Cerebellar cortex (tissue), 1 donor: ENCODE measurements at places on chromosomes 3 and 15.

GRCh38 chr15:70475921-70476320 lies 287.4 kb downstream of the UACA start:
- no peak for DNase-seq

DNA sequence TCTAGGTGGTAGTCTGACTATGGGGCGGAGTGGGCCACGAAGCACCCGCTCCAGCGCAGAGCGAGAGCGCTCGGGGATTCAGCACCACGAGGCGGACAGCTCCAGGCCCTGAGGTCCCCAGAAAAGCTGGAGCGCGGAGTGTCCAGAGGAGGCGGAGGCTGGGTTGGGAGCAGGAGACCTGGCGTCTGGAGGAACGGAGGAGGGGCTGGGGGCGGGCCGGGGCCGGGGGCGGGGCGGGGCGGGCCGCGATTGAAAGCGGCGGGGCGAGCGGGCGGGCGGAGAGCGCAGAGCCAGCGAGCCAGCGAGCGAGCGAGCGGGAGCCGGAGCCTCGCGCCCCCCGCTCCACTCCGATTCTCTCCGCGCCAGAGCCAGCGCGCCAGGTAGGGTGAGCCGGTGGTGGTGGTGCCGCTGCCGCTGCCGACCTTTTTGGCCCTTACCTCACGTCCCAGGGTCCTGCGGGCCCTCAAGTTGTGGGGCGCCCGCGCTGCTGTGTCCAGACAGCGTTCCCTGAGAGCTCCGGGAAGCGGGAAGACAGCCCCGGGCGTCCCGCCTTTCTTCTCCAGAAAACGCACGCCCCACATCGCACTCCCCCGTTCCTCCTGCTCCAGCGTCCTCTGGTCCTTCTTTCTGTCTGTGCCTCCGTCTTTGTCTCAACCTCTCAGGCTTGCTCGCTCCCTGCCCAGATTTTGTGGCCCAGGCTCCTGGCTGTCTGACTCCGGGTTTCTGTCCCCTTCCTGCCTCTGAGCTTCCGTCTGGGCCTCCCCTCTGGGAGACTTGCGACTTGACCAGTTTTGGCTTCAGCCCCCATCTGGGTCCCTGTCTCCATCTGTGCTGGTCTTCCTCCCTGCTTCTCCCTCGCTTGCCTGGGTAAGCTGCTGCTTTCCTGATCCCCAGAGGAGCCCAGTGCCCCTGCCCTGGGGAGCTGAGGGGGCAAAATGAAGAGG lies at the start of gene GRM2:
Gene GRM2 (plus strand): TSS at position 281 of the 944 bp plus-strand sequence. CDS start 1,916 bp downstream, outside the sequence.
- peak; percentile 48 for DNase-seq

DNA sequence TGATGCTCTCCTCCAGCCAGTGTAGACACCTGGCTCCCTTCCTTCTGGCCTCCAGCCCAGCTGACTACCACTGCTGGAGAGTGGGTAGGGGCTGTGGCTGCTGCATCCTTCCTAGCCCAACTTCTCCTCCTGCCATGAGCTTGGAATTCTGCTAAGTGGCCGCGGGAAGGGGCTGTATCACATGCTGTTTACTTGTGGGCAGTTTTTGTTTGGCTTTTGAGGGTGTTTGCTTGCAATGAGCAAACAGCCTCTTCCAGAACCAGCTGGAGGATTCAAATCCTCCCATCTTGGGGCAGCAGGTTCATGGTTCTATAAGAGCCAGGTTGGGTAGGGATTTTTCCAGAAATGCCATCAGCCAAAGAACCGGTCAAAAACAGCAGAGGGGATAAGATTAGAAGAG lies 9.0 kb downstream of the GASK1A start:
- no peak for DNase-seq

GRCh38 chr3:174710612-174711011 lies 148.5 kb upstream of the NAALADL2 start:
- DNase-seq: no peak

GRCh38 chr3:171458071-171458863 lies 1.9 kb downstream of the TNIK start:
- DNase-seq: peak; percentile 57

DNA sequence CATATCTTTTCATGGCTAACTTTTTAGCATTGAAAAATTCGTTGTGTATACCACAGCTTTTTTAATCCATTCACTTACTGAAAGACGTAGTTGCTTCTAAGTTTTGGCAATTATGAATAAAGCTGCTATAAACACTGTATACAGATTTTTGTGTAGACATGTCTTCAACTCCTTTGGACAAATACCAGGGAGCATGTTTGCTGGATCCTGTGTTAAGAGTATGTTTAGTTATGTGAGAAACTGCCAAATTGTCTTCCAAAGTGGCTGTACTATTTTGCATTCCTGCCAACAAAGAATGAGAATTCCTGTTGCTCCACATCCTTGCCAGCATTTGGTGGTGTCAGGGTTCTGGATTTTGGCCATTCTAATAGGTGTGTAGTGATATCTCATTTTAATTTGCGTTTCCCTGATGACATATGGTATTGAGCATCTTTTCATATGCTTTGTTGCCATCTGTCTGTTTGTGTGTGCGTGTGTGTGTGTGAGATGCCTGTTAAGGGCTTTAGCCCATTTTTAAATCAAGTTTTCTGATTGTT lies 87.5 kb downstream of the TNFAIP8L3 start:
- no peak for DNase-seq

GRCh38 chr3:21645121-21645897 lies 105.7 kb downstream of the ZNF385D start:
- no peak for DNase-seq

GRCh38 chr15:80507131-80507530 lies 102.9 kb downstream of the ARNT2 start:
- DNase-seq: no peak

- no peak for DNase-seq
These were observed 91.0 kb downstream of the XRN1 start for GRCh38 chr3:142356818-142357217.

DNA sequence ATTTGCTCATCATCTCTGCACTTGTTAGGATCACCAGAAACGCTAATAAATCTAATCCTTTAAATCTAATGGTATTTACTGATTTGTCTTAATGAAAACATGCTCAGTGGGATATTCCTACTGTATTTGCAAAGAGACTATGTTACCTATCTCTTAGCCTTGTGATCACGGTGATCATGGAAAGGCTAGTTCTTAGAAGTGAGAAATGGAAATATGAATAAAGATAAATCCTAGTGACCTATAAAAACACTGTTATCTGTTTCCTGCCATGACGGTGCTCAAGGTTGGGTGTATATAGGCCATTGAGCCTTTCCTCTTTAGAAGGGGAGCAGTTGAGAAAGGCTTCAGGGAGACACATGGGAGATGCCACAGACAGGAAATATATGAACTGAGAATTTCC lies 116.3 kb downstream of the THRB start:
- no peak for DNase-seq

DNA sequence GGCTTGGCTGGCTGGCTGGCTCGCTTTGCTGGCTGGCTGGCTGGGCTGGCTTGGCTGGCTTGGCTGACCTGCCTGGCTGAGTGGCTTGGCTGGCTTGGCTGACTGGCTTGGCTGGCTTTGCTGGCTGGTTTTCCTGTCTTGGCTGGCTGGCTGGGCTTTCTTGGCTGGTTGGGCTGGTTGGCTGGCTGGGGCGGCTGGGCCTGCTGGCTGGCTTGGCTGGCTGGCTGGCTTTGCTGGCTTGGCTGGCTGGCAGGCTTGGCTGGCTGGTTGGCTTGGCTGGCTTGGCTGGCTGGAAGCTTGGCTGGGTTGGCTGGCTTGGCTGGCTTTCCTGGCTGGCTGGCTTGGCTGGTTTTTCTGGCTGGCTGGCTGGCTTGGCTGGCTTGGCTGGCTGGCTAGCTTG lies 435.6 kb downstream of the GOLGA6L6 start:
- peak; percentile 0 for DNase-seq

DNA sequence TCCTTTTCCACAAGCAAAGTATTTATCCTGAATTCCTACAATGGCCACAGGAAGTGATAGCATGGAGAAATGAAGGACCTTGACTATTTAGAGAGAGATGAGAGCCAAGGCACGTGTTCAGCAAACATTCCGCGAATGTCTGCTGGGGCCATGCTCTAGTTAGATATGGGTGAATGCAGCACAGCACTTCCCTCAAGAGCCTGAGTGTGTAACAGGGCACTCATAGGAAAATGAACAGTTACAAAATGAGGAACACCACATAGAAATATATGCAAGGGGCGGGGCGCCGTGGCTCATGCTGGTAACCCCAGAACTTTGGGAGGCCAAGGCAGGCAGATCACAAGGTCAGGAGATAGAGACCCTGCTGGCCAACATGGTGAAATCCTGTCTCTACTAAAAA lies 406.9 kb downstream of the NR2F2 start:
- DNase-seq: no peak

DNA sequence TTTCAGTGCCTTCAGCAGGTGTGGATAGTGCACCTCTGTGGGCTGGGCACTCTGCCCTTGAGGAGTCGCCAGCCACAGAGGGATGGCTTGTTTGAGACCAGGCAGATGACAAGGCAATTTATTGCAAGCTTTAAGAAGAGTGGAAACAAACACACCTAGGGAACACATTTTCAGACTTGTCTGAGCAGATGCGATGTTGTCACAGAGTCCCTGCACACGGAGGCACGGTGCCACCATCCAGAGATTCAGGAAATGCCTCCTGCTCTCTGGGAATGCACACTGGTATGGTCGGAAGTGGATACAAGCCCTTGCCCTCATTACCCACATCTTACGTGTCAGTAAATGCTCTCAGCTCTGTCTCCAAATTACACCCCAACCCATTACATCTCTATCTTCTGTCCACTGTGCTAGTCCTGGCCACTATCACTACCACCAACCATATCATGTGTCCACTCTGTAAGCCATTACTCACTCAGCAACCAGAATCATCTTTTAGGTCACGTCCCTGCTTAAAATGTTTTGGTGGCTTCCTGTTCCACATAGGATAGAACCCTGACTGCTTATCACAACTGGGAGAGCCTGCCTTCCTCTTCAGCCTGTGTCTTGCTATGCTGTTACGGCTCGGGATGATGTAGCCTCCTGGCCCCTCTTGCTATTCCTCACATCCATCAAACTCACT lies 196.9 kb downstream of the SLCO3A1 start:
- DNase-seq: no peak

DNA sequence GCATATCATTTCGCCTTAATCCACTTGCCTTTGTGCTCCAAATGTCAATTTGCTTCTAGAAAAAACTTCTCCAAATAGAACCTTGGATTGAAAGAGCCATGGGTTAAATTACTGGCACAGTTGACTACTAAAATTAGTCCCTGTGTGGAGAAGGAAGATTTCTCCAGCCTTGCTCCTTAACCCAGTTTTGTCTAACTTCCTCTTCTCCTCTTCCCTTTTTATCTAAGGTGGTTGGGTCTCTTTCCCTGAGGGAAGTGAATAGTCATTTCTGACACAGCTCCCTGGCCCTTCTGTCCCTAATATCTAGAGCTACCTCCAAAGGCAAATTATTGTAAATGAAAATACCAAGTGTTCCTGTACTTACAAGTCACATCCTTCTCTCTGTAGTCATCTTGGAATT lies 527.9 kb upstream of the TBL1XR1 start:
- no peak for DNase-seq

GRCh38 chr3:151537726-151538125 lies 76.9 kb upstream of the IGSF10 start:
- DNase-seq: no peak

DNA sequence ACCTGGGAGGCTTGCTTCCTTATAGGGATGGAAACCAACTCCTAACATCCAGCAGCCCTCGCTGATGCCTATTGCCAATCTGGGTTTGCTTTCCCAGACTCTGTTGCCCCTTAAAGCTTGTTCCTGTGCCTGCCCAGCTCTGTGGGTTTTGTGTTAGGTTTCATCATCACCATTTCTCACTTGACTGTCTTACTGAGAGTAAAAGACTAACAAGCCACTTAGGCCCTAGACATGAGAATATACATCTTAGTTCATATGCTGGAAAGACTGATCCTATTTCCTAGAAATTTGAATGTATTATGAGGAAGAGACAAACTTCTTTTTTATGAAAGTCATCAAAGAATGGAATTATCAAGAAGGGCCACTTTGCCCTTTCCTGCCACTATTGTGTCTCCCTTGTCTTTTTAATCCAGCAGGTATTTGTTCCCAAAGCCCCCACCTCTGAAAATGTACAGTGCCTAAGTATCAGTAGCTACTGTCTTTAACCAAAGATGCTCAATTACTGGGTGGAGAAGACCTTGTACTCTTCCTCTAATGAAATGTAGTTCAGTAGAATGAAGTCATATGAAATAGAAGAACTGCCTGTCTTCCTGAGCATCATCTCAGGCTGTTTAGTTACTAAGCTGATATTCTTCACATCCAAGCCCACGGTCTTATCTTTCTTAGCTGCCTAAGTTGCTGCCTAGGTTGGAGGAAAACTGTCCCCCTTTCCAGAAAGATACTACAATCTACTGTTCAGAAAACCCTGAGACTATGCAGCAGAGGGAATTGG lies 59.8 kb upstream of the ZPLD1 start:
- DNase-seq: no peak

DNA sequence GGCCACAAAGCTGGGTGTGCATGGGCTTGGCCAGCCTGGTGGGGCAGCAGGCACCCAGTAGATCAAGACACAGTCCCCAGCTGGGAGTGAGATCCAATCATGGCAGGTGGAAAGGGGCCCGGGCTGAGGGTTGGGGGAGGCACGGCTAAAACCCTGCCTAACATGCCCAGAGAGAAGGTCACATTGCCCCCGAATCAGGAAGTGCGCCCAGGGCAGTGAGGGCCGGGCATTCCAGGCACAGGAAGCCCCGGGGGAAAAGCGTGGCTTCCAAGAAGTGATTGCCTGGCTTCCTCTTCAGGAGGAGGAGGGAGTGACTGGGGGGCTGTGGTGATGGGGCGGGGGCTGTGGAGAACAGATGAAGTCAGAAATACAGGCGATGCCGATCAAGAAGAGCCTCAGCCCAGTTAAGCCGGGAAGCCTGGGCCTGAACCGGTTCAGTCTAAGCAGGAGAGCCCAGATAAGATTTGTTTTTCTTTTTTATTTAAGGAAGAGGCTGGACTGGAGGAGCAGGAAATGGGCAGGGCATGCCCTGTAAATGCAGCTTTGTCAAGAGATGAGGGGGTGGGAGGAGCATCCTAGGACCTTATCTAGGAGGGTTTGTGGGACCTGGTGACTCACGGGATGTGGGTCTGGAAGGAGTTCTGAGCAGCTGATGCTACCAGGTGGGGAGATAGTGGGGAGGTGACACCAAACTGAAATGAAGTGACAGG lies 83.9 kb downstream of the CHSY1 start:
- DNase-seq: no peak

DNA sequence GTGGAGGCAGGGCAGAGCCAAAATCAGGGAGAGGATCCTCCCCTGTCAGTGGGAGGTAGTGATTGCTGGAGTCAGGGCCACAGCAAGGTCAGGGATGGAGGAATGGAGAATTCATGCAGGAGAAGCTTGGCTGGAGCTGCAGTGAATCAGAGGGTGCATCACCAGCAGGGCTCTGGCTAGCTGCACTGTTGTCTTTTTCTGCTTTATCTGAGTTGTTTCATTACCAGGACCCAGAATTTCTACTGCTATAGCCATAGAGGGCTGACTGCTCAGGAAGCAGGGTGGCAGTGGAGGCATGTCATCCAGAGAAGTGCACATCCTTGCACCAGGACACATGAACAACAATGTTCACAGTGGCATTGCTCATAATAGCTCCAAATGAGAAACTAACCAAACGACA lies 113.5 kb upstream of the GALNT15 start:
- no peak for DNase-seq

- no peak for DNase-seq
These were observed 138.0 kb upstream of the RAD18 start for GRCh38 chr3:9101286-9101685.

- DNase-seq: no peak
These were observed 77.4 kb upstream of the TERB2 start for GRCh38 chr15:44879066-44879465.

GRCh38 chr15:83430441-83430840 lies 16.7 kb upstream of the SH3GL3 start:
- DNase-seq: no peak
